ENCODE measurements at places on chromosomes 5 and 9.

GRCh38 chr5:96822686-96823459, 15.1 kb upstream of the ERAP1 start:
- no peak for DNase-seq

- DNase-seq, result no peak
These were observed 34.9 kb downstream of the PNPLA7 start for GRCh38 chr9:137515338-137515724.

- DNase-seq, result no peak
These were observed 248.3 kb downstream of the FSTL4 start for GRCh38 chr5:133363807-133364587.

DNA sequence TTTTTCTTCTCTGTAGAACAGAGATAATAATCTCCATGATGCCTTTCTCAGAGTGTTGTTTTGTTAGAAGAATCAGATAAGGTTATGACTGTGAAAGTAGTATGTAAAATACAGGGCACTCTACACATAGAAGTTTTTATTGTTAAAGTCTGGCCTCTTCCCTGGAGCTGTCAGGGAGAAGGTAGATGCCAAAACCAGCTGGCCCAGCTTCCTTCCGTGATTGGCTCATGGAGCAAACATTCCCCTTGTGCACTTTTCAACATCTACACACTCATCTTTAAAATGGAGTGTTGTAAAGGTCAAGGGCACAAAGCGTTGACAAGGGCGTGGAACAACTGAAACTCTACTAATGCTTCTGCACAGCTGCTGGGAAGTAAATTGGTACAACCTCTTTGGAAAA, 7.4 kb upstream of the RNF183 start:
- no peak for DNase-seq

DNA sequence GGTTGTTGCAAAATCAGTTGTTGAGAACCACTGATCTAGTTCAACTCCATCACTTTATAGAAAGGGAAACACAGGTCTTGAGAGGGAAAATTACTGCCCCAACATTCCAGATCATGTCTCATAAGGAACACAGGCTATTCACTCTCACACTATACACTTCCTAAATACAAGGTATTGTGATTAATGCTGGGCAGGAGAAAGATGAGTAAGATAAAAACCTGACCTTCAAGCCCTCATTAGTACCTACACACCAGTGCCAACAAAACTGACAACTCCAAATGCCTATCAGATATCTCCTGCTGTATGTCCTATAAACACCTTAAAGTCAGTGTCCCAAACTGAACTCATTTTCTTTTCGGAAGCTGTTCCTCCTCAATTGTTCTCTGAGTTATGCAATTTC, 8.2 kb downstream of the GNE start:
- no peak for DNase-seq

- no peak for DNase-seq
These were observed 139.9 kb upstream of the PRLR start for GRCh38 chr5:35369965-35370790.

- no peak for DNase-seq
These were observed 869.2 kb upstream of the DMAC1 start for GRCh38 chr9:8668751-8669150.

GRCh38 chr5:50301756-50302155, 139.3 kb downstream of the EMB start:
- DNase-seq, result no peak

DNA sequence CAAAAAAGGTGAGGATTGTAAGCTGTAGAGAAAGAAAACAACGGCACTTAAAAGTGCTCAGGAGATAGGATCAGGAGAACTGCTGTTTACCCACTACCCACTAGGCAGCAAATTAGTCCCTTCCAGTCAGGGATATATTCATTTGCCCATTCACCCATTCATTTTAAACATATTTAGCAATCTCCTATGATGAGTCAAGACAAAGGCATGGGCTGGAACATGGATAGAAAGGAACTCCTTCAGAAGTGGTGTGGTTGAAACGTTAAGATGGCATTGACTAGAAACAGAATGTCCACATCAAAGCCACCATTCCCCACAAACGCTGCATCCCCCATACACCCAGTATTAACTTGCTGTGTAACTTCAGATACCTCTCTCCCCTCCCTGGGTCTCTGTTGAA, 225.7 kb downstream of the ASTN2 start:
- DNase-seq, result no peak

DNA sequence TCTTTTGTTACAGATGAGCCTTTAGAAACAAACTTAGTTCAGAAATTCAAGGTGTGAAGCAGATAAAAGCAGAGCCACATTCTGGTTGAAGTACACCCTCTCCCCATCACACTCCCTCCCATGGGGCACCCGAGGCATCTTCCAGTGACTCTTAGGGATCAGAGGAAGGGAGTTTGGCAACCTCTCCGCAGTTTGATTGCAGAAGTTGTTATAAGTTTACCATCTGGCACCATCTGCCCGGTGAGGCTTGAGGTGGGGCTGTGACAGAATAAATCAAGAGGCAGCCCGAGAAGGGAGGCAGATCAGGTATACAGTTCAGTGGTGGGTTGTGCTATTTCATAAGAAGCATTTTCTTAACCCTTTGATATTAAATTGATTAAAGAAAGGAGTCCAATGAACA, 458.6 kb upstream of the CLINT1 start:
- DNase-seq, result no peak

GRCh38 chr5:17384181-17384580, 113.8 kb upstream of the TAF11L2 start:
- DNase-seq, result no peak

DNA sequence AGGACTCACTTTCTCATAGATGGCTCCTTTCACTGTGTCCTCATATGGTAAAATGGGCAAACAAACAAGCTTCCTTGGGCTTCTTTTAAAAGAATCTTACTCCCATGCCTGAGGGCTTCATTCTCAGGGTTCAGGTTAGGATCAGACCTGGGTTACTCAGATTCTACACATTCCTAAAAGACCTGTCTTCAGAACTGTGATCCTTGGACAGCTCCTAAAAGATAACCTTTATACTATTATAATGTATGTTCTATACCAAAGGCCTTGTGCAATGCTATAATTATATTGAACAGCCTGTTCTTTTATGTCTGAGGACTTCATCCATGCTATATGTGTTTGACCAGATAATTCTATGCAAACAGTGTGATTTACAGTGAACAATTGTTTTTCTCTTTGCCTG, 264.4 kb upstream of the CDH10 start:
- DNase-seq, result no peak

- no peak for DNase-seq
These were observed 123.5 kb downstream of the RASEF start for GRCh38 chr9:82939451-82939850.

GRCh38 chr5:141934099-141934844, 10.6 kb downstream of the DELE1 start:
- DNase-seq, result no peak

DNA sequence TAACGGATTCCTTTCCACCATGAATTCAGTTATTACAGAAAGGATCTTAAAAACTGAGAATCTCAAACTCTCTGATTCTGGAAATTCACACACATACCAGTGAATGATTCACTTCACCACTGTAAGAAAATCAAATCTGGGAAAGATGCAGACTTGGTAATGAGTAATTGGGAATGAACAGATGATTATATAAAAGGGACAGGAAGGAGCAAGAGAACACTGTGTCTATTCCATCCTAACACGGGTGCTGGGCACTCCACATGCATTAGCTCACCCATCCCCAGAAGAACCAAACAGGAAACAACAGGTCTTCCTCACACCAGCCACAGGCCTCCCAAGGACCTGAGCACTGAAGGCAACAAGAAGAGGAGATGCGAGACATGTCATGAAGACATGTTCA, 74.8 kb upstream of the ZNF622 start:
- DNase-seq, result no peak

DNA sequence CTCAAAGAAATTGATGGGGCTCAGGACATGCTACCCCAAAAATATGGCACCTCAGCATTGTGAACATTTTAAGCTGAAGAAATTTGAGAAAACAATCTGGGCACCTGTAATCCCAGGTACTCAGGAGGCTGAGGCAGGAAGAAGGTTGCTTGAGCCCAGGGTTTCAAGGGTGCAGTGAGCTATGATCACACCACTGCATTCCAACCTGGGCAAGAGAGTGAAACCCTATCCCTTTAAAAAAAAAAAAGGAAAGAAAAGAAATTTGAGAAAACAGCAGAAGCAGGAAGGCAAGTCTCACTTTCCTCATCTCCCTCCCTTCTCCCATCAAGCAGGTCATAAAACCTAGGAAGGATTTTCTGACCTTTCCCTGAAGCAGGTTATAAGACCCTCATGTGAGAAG, 23.6 kb downstream of the TPD52L3 start:
- DNase-seq, result no peak

DNA sequence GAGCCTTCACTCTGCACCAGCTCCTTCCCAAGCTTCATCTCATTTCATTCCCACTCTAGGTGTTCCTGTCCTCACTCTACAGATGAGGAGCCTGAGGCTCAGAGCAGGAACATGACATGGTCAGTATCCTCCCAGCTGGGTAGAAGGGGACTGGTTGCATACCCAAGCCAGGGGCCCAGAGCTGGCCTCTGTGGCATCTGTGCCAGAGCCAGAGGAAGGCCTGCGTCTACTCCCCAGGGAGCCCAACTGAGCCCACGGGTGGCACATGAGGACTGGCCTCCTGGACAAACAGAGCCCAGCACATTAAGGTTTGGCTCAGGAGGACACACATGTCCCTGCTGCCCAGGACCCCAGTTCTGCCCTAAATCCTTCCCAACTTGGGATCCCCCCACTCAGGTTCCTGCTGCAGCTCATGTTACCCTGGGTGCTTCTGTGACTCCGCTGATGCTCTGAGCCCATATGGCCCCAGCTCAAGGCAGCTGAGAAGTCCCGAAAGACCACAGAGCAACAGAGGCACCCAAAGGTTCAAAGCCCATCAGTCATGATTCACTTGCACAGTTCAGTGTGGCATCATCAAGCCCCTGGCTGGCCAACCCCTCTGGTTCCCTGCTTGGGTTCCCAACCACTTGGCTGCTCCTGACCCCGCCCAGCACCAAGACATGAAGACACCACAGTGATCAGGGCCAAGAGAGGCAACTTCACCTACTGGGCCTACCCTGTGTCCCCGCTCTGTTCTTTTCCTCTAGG, 8.5 kb upstream of the NEURL1B start:
- DNase-seq, result peak; percentile 50

DNA sequence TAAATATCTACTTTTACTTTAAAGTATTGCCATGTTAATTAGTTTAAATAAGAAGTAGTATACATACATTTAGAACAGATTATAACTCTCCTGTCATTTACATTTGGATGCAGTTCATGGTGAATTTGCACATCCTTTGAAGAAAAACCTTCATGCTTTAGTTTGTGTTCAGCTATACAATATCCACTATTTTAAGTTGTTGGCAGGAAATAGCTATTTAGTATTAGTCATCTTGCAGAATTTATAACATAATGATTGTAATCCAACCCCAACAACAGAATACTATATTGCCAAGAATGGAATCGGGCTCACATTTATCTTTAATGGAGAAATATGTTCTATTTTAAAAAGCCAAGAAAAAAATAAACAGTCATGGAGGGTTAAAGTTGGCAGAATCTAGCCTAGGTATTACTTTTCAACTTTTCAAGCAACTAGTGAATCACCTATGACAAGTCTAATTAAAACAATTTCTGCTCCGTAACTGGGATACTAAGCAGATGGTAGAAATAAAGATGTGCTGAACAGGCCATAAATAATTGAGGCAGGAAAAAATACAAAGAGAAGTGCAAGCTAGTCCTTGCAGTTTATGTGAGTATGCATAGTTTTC, 1170.6 kb upstream of the NUDT12 start:
- DNase-seq, result no peak

GRCh38 chr5:171424726-171425125, 5.3 kb downstream of the FGF18 start:
- peak; percentile 37 for DNase-seq

DNA sequence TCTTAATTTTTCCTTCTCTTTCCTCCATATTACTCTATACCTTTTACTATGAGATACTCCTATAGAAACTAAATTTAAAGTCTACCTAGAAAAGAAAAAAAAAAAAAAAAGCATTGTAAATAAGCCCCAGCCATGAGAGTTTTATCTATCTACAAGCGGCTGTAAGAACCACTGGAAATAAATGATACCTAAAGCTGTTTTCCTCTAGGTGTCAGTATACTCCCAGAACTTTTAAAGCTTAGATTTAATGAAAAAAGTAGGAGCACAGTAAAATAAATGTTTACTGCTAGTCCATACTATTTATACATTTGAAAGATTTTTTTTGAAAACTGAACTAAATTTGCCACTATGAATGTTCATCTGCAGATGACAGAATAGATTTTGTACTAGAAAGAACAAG, 26.2 kb downstream of the TYRP1 start:
- DNase-seq, result no peak

DNA sequence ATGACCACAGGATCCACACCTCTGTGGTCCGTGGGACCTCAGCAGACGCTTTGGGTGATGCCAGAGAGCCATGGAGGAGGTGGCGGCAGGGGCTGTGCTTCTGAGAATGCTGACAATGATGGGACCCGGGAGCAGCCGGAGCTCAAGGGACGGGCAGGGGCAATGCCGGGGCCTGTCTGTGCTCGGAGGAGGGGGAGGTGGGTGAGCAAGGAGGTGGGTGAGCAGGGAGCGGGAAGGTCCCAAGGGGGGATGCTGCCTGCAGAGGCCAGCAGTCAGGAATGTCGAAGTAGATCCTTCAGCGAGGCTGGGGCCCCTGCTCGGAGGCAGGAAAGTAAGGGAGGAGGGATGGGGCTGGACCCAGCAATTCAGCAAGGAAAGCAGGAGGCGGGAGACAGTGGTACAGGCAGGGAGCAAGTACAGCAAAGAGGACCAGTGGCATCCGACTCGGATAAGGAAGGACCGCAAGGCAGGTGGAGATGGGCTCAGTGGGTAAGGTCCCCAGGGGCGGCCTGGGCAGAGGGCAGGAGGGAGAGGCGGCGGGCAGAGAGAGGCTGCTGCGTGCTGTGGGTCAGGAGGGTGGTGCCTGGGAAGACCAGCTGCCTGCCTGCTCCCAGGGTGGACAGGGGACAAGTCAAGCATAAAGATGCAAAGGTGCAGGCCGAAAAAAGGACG, 49.0 kb downstream of the ADAMTS2 start:
- peak; percentile 38 for DNase-seq

DNA sequence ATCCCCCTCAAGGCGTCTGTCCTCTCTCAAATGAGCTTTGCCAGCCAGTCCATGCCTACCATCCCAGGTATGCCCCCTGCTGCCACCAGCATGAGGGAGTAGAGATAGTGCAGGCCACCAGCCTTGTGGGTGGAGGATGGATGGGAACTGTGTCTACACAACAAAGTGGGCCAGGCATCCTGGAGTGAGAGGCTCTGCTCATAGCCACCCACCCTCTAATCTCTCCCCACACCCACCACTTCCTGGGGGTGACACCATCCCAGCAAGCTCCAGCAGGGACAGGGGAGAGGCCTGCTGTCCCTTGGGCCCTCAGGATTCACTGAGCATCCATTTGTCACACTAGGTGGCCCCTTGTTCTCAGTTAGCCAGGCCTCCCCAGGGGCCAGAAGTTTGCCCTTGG, 25.5 kb upstream of the FOXI1 start:
- no peak for DNase-seq

DNA sequence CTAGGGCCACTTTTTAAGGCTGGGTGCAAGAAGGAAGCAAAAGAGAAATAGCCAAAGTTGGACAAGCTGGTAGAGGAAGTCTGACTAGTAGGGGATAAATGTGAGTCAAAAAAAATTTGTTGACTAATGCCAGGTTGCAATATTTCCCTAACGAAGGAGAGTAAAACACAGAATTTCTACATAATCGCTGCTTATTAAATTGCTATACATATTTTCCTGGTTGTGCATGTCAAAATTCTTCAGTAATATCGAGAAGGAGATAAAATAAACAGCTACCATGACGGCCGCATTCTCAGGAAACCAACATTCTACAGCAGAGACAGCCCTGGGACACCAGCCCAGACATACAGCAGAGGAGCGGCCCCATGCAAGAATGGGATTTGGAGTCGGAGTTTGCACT, 148.3 kb downstream of the ESM1 start:
- no peak for DNase-seq
